ENCODE measurements at places on chromosomes 5 and 9.

GRCh38 chr5:55160493-55161209 is 680 bp downstream of the GPX8 start:
- DNase-seq: no peak

- no peak for DNase-seq
Observed at GRCh38 chr5:37875051-37875787, 35.4 kb upstream of the GDNF start.

DNA sequence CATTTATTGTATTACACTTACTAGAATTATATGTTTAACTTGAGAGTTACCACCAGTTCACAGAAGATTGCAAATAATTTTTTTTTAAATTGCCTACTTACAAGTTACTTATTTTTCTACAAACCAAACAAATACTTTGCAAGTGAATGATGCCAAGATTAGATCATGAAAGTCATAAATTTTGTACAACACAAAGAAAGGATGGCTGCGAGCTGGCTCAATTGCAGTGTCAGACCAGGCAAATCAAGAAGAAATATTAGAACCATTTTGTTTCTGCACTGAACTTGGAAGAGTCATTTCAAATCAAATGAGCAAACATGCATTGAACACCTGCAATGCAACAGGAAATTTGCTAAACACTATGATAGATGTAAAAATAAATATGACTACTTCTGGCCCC is 97.3 kb downstream of the PLCXD3 start:
- no peak for DNase-seq

DNA sequence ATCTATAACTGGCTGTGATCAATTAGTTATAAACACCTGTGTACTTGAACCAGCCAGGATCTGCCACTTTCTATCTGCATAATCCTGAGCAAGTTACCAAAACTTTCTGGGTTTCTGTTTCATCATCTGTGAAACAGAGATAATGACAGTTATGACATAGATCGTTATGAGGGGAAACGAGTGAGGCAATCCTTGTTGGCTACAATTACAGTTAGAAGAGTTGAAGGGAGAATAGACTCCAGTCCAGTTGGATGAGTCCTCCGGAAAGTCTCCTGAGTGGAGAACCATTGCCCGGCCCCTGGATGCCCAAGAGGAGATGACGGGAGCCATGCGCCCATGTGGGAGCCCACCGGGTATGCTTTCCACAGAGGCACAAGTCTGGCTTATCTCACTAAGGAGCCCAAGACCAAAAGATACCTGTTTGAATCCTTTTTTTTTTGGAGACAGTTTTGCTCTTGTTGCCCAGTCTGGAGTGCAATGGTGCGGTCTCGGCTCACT is 4.5 kb downstream of the PDE6A start:
- no peak for DNase-seq

DNA sequence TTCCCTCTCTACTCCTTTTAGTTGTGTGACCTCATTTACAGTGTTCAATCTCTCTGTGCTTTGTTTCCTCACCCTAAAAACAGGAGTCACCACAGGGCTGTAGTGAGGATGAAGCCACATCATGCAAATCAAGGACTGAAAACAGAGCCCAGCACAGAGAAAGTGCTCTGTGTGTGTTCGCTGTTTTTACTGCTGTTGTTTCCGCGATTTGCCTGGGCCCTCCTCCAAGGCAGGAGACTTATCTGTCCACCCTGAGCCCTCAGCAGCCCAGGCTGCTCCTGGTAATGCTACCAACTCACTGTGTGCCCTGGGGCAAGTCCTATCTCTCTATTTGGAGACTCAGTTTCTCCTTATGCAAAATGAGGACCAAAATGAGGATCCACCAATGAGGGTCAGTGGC is 87.2 kb upstream of the NEURL1B start:
- DNase-seq: no peak

DNA sequence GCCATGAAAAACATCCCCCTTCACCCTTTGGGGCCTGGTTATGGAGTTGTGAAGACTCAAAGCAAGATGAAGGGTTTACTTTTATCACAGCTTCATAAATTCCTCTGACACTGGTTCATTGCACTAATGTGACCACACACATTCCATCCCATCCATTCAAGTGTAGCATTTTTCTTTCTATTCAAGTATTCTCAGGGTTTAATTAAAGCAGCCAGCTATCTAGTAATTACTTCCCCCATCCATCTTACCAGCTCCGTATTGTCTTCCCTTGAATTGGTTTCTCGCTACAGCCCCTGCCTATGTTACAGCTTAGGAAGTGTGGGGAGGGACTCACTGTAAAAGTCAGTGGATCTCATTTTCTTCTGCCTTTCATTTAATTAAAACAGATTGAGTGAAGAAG is 387.0 kb upstream of the RFX3 start:
- DNase-seq: no peak

GRCh38 chr9:93699650-93700049 is 123.3 kb downstream of the PHF2 start:
- DNase-seq: peak; percentile 71

GRCh38 chr9:119092125-119092524 is 277.1 kb downstream of the BRINP1 start:
- no peak for DNase-seq

GRCh38 chr5:178587763-178588611 is 2.2 kb downstream of the COL23A1 start:
- no peak for DNase-seq
